ENCODE measurements at places on chromosomes 16 and 17.

GRCh38 chr16:813204-813915 lies 12.8 kb upstream of the GNG13 start:
- peak; percentile 38 for DNase-seq

- no peak for DNase-seq
Observed at GRCh38 chr17:27430882-27431491, 25.3 kb upstream of the KSR1 start.

GRCh38 chr17:54902017-54902416 lies 1.4 kb downstream of the TOM1L1 start:
- DNase-seq: no peak

DNA sequence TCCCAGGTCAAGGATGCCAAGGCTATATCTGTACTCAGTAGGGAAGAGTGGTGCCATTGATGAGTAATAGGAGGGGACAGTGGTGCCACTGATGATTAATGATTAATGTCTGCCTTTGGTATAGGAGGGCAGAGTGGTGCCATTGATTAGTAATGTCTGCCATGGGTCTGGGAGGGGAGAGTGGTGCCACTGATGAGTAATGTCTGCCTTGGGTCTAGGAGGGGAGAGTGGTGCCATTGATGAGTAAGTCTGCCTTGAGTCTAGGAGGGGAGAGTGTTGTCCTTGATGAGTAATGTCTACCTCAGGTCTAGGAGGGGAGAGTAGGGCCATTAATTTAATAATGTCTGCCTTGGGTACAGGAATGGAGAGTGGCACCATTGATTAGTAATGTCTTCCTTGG lies 507.8 kb upstream of the EEF2KMT start:
- no peak for DNase-seq

All from T-cell (primary cell).